ENCODE measurements at places on chromosomes 5 and 9. TPM values are rescaled to one million over a fixed set of nuclear protein-coding genes. Genes with fewer than 3 reads are reported as not detected.

DNA sequence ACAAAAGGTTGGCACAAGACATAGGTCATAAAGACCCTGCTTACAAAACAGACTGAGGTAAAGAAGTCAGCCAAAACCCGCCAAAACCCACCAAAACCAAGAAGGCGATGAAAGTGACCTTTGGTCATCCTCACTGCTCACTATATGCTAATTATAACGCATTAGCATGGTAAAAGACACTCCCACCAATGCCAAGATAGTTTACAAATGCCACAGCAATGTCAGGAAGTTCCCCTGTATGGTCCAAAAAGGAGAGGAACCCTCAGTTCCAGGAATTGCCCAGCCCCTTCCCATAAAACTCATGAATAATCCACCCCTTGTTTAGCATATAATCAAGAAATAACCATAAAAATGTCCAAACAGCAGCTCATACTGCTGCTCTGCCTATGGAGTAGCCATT, 27.7 kb downstream of the MLLT3 start:
- H3K27me3 ChIP-seq = no peaks in the 10 kb centered on the region
- no peak overlapping the region for H3K27ac ChIP-seq
- H3K36me3 ChIP-seq = no peaks in the 10 kb centered on the region
- DNase-seq = no peak
- no peak overlapping the region for H3K4me3 ChIP-seq

KIF20A gene
- total RNA-seq = 0.75 TPM

- H3K27ac ChIP-seq = no peak overlapping the region
- no peak overlapping the region for H3K4me3 ChIP-seq
These were observed 216.9 kb downstream of the SH3GL2 start for GRCh38 chr9:17795744-17796143.

NTRK2 gene
- total RNA-seq = 1.1 TPM

DNA sequence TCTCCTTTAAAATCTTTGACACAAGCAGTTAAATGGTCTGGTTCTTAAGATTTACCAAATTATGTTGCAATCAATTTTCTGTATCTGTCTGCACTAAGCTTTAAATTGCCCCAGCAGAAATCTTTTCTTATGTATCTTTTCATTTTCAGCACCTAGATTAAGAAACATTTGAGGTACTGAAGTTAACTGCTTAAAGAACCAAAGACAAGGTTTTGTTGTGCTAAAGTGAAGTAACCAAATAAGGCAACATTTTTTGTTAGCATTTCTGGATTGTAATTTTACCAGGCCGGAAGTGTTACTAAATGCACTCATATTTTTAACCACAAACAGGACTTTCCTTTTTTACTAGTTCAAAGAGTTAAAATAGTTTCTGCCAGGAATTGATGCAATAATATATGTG, 24.1 kb upstream of the MTAP start:
- H3K27ac ChIP-seq = no peak overlapping the region
- no peaks in the 10 kb centered on the region for H3K36me3 ChIP-seq
- H3K4me3 ChIP-seq = no peak overlapping the region
- no peak for DNase-seq
- H3K27me3 ChIP-seq = no peaks in the 10 kb centered on the region

GRCh38 chr5:130337179-130337888, 433.1 kb downstream of the CHSY3 start:
- H3K36me3 ChIP-seq = no peaks in the 10 kb centered on the region
- no peaks in the 10 kb centered on the region for H3K27me3 ChIP-seq
- no peaks in the 10 kb centered on the region for H3K4me1 ChIP-seq
- no peak overlapping the region for H3K4me3 ChIP-seq
- H3K27ac ChIP-seq = no peak overlapping the region
- DNase-seq = no peak

GRCh38 chr9:80157561-80157983, 585.8 kb downstream of the TLE4 start:
- no peak overlapping the region for H3K27ac ChIP-seq
- H3K36me3 ChIP-seq = no peaks in the 10 kb centered on the region
- H3K27me3 ChIP-seq = no peaks in the 10 kb centered on the region
- no peaks in the 10 kb centered on the region for H3K4me1 ChIP-seq

DNA sequence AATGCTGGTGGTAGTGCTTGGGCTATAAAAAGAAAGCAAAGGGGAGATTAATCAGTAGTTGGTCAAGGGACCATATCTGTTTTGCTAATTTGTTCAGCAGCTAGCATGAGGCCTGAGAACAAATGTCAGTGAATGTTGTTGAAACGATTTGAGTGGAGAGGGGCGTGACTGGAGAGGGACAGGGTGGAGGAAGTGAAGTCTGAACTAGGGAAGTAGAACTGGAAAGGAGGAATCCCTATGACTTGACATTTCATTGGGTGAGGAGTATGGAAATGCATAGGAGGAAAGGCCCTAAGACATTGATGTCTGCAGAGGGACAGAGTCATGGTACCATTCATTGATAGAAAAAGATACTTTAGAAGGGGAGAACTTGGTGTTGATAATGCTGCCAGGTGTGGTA, 19.7 kb downstream of the TLE4 start:
- no peaks in the 10 kb centered on the region for H3K27me3 ChIP-seq
- H3K4me3 ChIP-seq = no peak overlapping the region
- peaks cover 33% of the 10 kb centered on the region for H3K4me1 ChIP-seq
- no peak for DNase-seq

DNA sequence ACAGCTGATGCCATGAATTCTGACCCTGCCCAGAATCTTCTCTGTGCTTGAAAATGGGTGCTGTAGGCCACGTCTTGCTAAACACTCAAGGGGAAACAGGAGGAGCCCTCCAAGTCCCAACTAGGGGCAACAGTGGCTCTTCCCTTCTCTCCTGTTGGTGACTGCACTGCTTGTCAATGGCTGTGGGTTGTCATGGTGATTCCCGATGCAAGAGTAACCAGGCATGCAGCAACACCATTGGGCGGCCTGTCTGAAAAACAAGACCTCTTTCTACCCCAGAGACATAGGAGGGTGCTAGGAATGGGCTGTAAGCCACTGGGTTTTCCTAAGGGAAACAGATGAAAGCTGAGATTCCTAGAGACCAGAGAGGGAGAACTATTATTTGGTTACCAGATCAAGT, 201.7 kb upstream of the PANK3 start:
- no peak overlapping the region for H3K4me3 ChIP-seq
- H3K27ac ChIP-seq = no peak overlapping the region
- no peaks in the 10 kb centered on the region for H3K4me1 ChIP-seq
- DNase-seq = no peak

- H3K4me3 ChIP-seq = no peak overlapping the region
- H3K4me1 ChIP-seq = peaks cover 18% of the 10 kb centered on the region
- no peak for DNase-seq
- H3K27ac ChIP-seq = peak overlapping the region; percentile 85
- no peaks in the 10 kb centered on the region for H3K27me3 ChIP-seq
These were observed 189.1 kb downstream of the WDR70 start for GRCh38 chr5:37568018-37568753.

DNA sequence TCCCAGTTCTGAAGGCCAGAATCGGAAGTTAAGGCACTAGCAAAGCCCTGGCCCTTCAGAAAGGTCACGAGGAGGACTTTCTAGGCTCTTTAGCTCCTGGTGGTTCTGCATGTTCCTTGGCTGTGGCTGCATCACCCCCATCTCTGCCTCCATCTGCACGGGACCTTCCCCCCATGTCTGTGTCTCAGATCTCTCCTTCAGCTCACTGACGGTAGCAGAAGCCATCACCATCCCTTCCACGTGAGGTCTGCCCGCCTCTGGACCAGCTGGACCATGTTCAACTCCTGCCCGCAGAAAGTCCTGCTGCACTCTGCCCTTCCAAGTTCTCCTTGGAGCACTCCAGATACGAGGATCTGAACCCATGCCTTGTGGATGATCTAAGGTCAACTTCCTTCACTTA, 242.9 kb upstream of the IRX1 start:
- no peaks in the 10 kb centered on the region for H3K36me3 ChIP-seq
- H3K4me3 ChIP-seq = no peak overlapping the region
- DNase-seq = no peak
- H3K4me1 ChIP-seq = no peaks in the 10 kb centered on the region
- H3K27me3 ChIP-seq = no peaks in the 10 kb centered on the region

TMEM215 gene
- total RNA-seq = not detected

GRCh38 chr9:123743737-123744136, 186.2 kb downstream of the DENND1A start:
- no peak overlapping the region for H3K27ac ChIP-seq
- H3K27me3 ChIP-seq = no peaks in the 10 kb centered on the region
- DNase-seq = no peak
- no peak overlapping the region for H3K4me3 ChIP-seq

DNA sequence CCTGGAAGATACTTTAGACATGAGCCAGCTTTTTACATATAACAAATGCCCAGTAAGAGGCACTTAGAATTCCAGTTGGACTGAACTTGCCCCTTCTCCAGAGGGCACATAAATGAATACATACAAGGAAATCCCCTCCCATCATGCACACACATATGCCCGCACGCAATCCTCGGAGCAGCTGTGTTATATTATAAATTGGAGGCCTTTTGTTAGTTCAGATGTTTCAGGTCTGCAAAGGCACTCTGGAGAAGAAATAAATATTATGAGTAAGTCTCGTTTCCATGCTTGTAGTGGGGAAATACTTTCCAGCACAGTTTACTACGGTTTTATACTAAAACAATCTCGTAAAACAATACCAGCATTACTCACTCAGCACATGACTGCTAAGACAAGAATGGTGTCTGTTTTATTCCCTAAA, 17.6 kb upstream of the MUSK start:
- peak overlapping the region; percentile 58 for H3K27ac ChIP-seq

DNA sequence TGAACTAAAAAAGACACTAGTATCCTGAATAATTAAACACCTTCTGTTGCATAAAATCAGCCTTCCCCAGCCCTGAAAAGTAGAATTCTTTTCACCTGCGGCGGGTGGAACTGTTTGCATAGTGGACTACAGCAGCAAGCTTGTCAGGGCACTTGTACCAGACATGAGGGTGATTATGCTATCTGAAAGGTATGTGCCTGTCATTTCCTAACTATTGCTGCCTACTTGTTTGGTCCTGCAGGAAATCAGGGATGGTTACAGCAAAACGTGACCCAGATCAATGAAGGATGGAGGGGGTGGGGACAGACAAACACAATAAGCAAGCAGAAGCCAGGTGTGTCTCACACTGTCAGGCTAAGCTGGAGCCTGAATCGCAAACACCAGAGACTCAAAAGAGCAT, 385.6 kb downstream of the MLLT3 start:
- no peak overlapping the region for H3K27ac ChIP-seq
- DNase-seq = no peak
- no peak overlapping the region for H3K4me3 ChIP-seq
- no peaks in the 10 kb centered on the region for H3K27me3 ChIP-seq
- no peaks in the 10 kb centered on the region for H3K36me3 ChIP-seq

GRCh38 chr5:113989913-113990305, 372.0 kb upstream of the KCNN2 start:
- H3K27ac ChIP-seq = no peak overlapping the region
- no peak for DNase-seq
- no peak overlapping the region for H3K4me3 ChIP-seq

DNA sequence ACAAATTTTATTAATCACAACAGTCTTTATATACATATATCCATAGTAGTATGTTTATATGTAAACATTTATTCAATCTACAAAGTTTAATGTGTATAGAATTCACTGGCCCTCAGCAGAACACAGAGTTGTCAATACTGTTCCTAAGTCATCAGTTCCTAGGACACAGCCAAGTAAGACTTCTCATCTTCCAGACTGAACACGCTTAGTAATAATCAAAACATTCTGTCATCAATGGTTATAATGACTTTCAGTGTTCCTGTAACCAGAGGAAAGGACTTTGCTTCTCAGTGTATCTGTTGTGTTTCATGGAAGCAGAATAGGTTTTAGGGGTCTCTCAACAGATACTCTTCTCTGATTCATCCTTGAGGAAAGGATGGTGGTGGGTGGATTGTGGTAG, 82.2 kb downstream of the SMIM23 start:
- no peak for DNase-seq
- H3K4me1 ChIP-seq = no peaks in the 10 kb centered on the region
- H3K36me3 ChIP-seq = no peaks in the 10 kb centered on the region
- H3K4me3 ChIP-seq = no peak overlapping the region
- H3K27me3 ChIP-seq = no peaks in the 10 kb centered on the region
- H3K27ac ChIP-seq = no peak overlapping the region

FNBP1 gene
- 13.3 TPM for total RNA-seq

SOWAHA gene
- not detected for total RNA-seq

GRCh38 chr5:139597134-139597533, 36.0 kb downstream of the UBE2D2 start:
- no peak overlapping the region for H3K4me3 ChIP-seq
- no peak for DNase-seq
- peaks cover 14% of the 10 kb centered on the region for H3K36me3 ChIP-seq
- peaks cover 26% of the 10 kb centered on the region for H3K4me1 ChIP-seq
- no peak overlapping the region for H3K27ac ChIP-seq
- H3K27me3 ChIP-seq = no peaks in the 10 kb centered on the region

NUDT2 gene
- 8.2 TPM for total RNA-seq

DNA sequence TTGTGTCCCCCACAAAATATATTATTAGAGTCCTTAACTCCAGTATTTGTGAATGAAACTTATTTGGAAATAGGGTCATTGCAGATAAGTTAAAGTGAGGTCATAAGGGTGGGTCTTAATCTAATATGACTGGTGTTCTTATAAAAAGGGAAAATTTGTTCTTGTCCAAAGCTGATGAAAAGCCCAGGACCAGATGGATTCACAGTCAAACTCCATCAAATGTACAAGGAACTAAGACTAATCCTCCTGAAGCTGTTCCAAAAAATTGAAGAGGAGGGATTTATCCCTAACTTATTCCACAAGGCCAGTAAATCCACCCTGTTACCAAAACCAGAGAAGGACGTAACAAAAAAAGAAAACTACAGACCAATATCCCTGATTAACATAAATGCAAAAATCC, 56.4 kb upstream of the SLIT3 start:
- H3K27me3 ChIP-seq = no peaks in the 10 kb centered on the region
- H3K4me3 ChIP-seq = no peak overlapping the region
- no peaks in the 10 kb centered on the region for H3K4me1 ChIP-seq
- no peak overlapping the region for H3K27ac ChIP-seq
- H3K36me3 ChIP-seq = no peaks in the 10 kb centered on the region
- no peak for DNase-seq

DNA sequence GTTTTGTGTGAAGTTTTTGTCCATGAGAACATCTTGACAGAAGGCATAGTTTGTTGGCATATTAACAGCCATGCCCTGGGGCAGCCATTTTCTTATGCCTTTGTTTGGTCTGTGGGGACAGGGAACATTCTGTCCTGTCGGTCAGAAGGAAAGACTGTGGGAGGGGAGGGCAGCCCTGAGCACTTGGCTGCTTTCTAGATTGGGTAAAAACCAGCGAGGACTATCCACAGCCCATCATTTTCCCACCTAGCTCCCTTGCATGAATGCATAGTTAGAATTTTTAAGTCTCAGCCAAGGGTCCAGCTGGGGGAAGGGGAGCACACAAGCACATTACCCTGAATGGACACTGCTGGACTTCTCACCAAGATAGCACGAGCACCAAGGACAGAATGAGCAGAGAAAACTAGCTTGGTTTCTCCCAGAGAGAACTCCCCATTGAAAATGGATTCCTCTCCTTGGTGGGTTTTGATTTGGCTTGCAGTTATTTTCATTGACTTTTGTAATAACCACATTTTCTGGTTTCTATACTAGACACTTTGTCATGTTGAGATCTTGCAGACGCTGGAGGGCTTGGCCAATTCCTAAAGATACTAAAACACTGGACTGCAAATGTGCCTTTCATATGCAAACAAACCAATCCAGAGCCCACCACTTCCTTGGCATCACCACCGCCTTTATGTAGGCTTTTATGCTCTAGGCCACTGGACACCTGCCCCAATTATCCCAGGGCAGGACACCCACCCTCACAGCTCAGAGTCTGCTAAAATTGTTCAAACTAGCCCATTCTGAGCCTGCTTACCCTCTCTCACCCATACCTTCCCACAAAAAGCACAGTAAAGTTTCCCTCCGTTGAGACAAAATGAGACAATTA, 129.9 kb downstream of the BOD1 start:
- no peaks in the 10 kb centered on the region for H3K4me1 ChIP-seq
- no peak overlapping the region for H3K27ac ChIP-seq
- DNase-seq = no peak
- no peaks in the 10 kb centered on the region for H3K36me3 ChIP-seq
- no peaks in the 10 kb centered on the region for H3K27me3 ChIP-seq

Data from gastrocnemius medialis (tissue), 4 donors.